Activated T-helper 9 cell treated with anti-CD3 and anti-CD28 coated beads, Interleukin-2, amount 50 U/mL, for 16 hours (primary cell): ENCODE measurements at places on chromosomes 2 and 18.

DNA sequence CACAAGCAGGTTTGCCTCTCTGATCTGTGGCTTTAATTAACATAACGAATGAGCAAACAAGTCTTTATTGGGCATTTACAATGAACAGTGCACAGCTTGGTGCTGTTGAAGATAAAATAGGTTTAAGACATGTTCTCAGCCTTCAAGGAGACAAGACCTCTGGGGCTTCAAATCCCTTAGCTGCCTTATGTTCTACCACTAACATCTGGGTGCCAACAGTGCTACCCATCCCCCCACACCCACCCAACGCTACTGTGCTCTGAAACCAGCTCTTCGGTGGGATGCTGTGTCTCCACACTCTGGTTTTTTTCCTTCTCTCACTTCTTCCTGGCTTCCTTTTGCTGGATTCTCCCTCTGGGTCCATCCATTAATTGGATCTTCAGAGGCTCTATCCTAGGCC is 14.1 kb upstream of the B3GNT2 start:
- DNase-seq = no peak

- no peak for DNase-seq
These were observed 318.7 kb downstream of the PDE11A start for GRCh38 chr2:177753682-177754491.

- no peak for DNase-seq
These were observed 197.4 kb downstream of the CAMKMT start for GRCh38 chr2:44559108-44559507.

- DNase-seq = no peak
These were observed 72.7 kb downstream of the NXPH2 start for GRCh38 chr2:138707392-138708074.

- peak; percentile 37 for DNase-seq
These were observed 537 bp downstream of the AGFG1 start for GRCh38 chr2:227472265-227473121.

DNA sequence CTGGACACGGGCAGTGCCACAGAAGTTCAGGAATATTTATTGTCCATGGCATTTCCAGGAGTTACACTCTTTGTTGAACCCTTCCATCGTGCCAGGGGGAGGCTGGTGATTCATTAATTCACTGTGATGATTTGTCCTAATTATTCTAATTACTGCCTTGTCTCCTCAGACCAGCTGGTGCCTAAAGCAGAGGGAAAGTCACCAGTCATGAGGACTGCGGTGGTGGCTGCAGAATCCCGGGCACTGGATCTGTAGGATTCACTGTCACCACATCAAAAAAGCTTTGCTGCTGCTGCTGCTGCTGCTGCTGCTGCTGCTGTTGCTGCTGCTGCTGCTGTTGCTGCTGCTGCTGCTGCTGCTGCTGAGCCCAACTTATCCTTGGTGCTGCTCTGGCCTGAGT is 908.2 kb downstream of the TSN start:
- DNase-seq = no peak

DNA sequence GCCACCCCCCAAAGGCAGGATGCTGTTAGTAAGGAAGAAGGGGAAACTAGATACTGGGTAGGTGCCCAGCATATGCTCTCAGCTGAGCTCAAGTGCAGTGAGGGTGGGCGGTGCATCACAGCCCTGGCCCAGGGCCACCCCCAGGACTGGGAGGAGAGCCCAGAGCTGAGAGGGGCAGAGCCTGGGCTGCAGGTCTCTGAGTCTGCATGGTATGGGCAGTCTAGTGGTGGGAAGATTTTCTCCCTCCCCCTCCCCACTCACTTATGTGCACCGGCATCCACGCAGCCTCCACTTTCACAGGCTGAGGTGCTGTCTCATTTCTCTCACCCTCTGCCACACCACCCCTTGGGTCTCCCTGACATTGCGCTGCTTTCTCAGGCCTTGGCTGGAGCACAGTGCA is 48.5 kb upstream of the CAB39 start:
- DNase-seq = no peak

DNA sequence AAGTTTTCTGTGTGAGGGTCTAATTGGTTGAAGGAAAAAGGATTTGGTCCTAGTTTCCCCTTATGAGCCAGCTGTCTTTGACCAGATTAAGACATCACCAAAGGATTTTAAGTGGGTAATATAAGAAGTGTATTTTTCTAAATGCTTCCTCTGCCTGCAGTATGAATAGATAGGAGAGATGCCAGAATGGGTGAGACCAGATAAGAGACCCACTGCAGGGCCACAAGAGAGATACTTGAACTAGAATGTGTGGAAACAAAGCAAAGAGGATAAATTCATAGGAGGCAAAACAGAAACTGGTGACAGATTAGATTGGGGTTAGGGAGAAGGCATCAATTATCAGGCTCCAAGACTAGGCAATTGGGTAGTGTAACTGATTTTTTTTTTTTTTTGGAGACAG is 1.1 kb upstream of the HDHD2 start:
- DNase-seq = no peak

DNA sequence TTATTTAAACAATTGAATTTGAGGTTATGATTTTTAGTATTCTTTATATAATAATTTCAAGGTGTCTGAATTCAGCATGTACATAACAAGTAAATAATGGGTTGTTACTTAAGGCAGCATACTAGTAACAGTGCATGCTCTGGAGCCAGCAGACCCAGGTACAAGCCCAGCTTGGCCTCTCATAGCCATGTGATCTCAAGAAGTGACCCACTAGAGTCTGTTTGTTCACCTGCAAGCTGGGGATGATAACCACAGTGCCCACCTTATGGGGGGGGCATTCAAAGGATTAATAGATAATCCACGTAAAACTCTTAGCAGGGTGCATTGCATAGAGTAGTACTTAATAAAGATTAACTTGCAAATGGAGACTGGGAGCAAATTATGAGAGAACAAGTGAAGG is 163.6 kb downstream of the TRABD2A start:
- no peak for DNase-seq

DNA sequence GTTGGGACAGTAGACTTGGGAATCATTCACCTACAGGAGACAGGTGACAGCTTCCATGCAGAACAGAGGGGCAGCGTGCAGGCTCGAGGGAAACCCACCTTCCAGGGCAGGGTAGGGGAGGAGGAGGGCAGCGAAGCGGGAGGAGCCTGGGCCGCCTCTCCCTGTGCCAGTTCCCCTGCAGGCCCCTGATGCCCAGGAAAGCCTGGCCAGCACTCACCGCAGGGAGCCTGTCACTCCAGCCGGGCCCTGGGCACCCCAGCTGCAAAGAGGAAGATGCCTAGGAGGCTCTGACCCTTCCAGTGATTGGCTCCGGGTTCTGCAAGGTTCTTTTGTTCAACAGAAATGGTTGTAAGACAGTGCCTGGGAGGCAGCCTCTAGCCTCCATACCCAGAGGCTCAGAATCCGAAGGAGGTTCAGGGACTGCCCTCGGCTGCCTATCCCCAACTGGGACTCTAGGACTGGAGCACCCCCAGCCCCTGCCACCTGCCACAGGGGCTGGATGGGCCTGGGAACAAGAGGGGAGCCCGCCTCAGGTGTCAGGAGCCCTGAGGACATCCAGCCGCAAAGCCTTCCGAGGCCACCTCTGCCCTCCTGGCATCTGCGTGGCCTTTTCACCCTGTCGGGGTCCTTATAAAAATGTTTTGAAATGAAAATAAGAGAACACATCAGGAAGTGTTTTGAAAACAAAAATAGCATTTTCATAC is 103.2 kb downstream of the PTGR3 start:
- DNase-seq = no peak

- DNase-seq = no peak
These were observed 783.0 kb upstream of the ZEB2 start for GRCh38 chr2:145302886-145303285.

- no peak for DNase-seq
These were observed 942 bp upstream of the ZNF236 start for GRCh38 chr18:76821356-76821874.

- no peak for DNase-seq
These were observed 60.0 kb upstream of the AGAP1 start for GRCh38 chr2:235433860-235434259.

- no peak for DNase-seq
These were observed 268.5 kb downstream of the ICOS start for GRCh38 chr2:204205082-204205481.

DNA sequence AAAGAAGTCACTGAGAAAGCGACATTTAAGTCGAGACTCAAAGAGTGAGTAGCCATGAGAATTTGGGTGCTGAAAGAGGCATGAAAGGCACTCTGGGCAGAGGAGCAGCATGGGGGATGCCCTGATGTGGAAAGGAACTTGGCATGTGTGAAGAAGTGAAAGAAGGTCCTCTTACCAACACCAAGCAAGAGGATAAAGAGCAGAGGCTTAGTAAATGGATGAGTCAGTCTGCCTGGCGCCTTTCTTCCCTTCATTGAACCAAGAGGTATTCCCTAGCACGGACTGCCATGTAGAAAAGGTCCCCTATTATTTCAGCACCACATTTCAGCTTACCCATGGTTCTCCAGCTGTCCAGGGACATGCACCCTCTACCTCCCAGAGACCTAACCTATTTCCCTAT is 221.1 kb upstream of the NRP2 start:
- DNase-seq = no peak

- DNase-seq = no peak
These were observed at the start of gene GPBAR1 for GRCh38 chr2:218260742-218261422. GPBAR1 (plus strand) TSS chr2:218261015; CDS start chr2:218262725, 1,710 bp downstream.

DNA sequence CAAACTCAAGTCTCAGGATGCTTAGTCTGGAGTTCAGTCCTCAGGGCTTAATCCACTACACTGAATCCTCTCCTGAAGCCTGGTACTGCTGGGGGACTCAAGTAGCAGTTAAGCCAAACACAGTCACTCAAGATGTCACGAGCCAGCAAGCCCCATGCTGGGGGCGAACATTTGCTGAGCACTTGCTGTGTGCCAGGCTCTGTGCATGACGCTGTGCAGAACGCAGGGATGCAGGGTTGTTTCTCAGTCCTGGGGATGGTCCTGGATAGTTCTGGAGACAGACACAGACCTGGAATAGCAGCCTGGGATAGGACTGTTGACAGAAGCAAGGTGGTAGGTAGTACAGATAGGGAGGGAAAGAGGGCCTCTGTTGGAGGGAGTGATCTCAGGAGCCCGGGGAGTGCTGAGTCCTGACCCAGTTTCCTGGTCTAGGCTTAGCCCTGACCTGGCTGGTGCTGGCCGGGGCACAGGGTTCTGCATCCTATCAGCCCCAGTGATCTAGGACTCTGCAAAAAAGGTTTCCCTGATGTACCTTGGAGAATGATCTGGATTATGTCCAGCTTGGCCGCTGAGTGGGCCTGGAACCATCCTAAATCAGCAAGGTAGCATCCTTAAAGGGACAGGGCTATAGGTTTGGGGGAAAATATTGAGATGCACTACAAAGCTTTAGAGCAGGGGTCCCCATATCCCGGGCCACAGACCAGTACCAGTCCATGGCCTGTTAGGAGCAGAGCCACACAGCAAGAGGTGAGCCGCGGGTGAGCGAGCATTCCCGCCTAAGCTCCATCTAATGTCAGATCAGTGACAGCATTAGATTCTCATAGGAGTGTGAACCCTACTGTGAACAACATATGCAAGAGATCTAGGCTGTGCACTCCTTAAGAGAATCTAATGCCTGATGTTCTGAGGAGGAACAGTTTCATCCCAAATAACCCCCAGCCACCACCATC is 54.7 kb upstream of the OTOF start:
- no peak for DNase-seq

- no peak for DNase-seq
These were observed 831.9 kb upstream of the CDH2 start for GRCh38 chr18:29008809-29009208.

GRCh38 chr2:217568289-217568971 is 434.4 kb downstream of the TNS1 start:
- DNase-seq = no peak

DNA sequence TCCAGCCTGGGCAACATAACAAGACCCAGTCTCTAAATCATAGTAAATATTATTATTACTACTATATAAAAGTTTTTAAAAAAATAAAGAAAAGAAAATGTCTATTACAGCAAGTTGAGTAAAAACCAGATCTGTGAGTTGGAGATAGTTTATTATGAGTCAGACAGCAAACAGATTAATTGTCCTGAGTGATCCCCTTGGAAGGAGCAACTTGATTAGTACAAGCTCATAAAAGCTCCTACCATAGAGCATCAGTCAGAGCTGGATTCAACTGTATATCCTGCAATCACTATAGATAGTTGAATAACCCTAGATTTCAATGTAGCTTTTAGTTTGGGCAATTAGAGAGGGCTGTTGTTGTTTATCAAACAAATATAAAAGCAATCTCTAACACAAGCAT is 84.1 kb downstream of the TRABD2A start:
- DNase-seq = no peak

DNA sequence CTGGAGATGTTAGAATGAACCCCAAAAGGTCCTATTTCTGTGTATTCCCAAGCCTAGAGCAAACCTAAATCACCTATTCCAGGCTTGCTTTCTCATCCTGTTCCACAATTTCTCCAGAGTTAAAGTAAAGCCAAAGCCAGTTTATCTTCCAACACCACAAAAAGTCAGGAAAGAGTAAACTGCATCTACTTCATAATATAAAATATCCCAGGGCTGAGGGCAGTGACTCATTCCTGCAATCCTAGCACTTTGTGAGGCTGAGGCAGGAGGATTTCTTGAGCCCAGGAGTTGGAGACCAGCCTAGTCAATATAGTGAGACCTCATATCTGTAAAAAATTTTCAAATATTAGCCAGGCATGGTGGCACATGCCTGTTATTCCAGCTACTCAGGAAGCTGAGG is 241.4 kb downstream of the CDH20 start:
- no peak for DNase-seq
